Kidney glomerular epithelial cell (primary cell): ENCODE measurements at places on chromosomes 7 and 10.

DNA sequence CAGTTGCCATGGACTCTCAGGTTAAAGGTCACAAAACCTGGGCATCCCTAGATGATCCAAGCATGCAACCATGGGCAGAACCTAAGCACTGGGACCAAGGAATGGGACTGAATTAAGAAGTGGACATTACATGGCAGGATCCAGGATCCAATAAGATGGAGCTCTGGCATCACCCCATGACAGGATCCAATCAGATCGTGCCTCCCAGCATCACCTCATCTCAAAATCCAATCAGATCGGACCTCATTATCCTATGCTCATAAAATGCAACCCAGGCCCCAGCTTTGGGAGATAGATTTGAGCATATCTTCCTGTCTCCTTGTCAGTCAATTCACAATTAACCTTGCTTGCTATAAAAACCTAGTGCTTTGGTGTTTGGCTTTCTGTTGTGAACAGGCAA lies 616.1 kb downstream of the PARD3 start:
- DNase-seq, result no peak

DNA sequence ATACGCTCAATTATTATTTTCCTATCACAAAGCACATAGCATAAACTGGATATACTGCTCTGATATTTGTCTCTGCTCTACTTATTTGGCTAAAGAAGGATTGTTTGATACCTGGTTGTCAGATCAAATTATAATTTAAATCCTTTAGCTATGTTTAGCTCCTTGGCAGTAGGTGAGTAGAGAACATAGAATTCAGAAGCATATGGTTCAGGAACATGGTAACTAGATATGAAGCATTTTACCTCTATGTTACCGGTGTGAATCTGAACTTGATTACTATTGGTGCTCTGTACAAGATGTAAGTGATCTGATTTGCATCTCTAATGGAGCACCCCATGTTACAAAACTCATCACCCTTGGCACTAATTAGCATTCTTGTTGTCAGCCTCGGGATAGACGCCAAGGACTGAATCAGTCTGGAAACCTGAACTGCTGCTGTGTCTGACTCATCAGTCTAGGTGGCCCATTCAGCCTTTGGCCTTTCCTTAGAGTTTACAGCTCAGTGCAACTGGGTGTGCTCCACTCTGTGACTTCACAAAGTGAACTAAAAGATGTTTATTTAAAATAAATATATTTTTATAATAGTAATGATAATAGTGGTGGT lies 12.3 kb upstream of the MYPN start:
- DNase-seq, result peak; percentile 73

DNA sequence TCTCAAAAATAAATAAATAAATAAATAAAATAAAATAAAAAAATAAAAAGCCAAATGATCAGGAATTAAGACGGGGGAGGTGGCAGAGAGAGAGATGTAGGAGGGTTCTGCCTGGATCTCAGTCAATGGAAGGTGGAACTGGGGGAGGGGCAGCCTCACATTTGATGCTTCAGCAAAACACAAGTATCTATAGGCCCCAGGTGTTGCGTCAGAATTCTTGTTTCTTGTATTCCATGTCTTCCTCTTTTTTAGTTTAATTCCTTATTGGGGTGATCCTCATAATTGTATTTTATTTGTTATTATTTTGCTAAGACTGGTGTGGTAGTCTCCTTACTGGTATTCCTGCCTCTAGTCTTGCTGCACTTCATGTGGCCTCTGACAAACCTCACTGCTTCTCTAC lies 41.4 kb upstream of the SMARCD3 start:
- no peak for DNase-seq

GRCh38 chr10:129710510-129710847 lies 243.4 kb downstream of the MGMT start:
- no peak for DNase-seq

DNA sequence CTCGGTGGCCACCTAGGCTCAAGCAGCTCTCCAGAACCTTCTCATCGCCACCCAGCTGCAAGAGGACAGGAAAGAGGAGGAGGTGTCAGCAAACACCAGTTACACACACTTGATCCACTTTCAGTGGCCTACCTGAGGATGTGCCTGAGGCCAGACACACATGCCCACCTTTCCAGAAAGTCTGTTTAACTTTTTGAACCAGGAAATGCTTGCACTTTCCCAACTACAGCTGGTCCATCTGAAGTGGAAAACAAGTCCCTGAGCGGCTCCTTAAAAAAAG lies 15.7 kb upstream of the CYREN start:
- DNase-seq, result no peak

DNA sequence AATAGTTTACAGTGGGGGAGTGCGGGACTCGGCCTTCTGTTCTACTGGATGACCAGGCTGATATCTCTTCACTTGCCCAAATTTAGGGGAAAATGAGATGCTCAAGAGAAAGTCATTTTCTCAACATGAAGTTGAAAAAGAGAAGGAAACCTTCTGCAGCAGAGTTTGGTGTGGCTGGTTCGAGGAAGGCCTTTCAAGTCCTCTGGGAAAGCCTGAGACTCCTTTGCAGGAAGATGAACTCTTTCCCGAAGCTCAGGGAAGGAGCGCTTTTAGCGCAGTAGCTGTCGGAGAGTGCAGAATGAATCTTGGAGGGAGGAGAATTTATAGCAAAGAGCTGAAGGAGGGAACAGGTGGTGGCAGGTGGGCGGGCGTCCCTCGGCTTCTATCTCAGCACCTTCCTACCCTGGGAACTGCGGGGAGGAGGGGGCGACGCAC lies at the start of gene ATOH7:
Gene ATOH7, minus strand, starts transcription at position 297 of the 435 bp plus-strand sequence. CDS start 436 bp downstream, outside the sequence.
- no peak for DNase-seq

DNA sequence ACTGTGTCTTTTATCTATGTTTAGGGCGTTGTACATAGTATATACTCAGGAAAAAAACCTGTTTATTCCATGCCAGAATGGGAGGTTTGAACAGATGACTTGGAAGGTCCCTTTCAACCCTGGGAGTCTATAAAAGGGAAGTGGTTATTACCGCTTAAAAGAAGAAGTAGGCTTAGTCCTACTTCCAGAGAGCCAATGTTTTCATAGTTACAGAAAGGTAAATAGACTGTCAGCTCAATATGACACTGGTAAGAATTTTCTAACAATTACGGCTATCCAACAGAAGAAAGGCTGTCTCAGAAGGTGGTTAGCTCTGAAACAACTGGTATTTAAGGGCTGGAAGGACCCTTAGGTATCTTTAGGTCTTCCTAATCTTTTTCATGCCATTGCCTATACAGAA lies 1.1 kb upstream of the TFAM start:
- DNase-seq, result no peak

- DNase-seq, result peak; percentile 70
Measured at GRCh38 chr10:125060826-125061556, 99.4 kb downstream of the CTBP2 start.

GRCh38 chr7:155183655-155184054 lies 113.5 kb downstream of the HTR5A start:
- no peak for DNase-seq

- no peak for DNase-seq
Measured at GRCh38 chr10:10475812-10476211, 541.9 kb upstream of the CELF2 start.
